GM12891 (cell line): ENCODE measurements at places on chromosomes 6 and 20.

DNA sequence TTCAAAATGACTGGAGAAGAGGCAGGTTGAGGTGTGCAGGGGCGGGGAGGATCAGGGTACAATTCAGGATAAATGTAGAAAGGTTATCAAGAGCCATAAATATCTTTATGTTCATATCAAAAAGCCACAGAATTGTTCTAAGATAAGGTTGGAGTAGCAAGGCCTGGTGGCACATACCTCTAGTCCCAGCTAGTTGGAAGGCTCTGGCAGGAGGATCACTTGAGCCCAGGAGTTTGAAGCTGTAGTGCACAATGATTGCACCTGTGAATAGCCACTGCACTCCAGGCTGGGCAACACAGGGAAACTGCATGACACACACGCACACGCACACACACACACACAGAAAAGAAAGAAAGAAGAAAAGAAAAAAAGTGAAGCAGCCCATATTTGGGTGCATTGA, 194.8 kb downstream of the GRIK2 start:
- DNase-seq, result no peak

DNA sequence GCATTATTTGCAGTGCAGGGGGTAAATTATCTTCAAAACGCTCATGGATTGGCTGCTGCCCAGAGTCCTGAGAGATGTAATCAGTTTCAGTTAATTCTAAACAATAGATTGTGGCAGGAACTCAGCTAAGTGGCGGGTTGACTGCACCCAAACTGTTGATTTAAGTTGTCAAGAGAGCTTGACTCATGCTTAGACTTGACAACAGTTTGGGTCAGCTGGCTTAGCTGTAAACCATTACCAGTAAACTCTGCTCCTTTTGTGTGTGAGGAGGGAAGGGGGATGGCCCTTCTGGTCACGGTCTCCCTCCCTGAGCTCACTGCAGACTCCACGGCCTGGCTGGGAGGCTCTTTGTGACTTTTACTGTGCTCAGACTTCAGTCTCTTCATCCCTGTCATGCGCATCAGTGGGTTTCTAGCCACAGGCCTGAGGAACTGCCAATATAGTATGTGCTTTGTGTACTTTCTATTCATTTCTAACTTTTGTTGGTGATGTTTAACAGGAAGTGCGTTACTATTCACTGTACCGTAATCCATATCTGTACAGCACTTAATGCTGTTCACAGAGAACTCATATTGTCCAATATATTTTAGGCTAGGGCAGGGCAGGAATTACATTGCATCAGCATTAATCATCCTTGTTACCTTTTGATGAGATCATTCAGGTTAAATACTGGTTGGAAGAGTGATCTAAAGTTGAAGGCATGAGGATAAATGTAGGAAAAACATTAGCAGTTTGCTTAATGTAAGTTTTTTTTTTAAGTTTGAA, 488.3 kb downstream of the CDKAL1 start:
- no peak for DNase-seq

DNA sequence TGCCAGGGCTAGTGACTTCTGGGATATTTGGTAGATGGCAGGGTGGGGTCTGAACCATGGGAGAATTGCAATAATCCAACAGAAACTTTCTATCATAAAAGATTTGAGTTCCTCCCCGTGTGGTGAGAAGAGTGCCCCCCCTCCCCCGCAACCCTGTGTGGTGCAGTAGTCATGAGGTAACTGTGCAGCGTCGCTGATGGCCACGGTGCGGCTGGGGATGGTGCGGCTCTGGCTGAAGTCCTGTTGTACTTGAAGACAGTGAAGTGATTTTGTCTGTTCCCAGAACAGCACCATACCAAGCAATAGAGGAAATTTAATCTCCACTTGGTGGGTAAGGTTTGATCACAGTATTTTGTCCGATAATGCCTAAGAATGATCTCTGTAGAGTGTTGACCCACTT, 654.8 kb upstream of the POU3F2 start:
- DNase-seq, result no peak

GRCh38 chr6:5006222-5006621, 2.4 kb upstream of the RPP40 start:
- DNase-seq, result no peak

DNA sequence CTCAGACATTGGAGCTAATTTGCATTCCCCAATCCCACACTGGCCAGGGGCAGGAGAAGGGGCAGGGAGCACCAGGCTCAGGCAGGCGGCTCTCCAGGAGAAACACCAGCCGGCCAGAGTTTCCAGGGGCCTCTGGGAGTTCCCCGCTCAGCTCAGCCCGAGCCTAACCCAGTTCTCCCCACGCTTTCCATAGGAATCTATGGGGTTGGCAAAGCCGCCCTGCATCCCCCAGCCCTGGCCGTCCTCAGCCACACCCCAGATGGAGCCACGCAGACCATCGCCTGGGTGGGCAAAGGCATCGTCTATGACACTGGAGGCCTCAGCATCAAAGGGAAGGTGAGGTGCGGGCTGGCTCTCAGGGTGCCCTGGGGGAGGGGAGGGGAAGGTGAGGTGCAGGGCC, 8.2 kb downstream of the NPEPL1 start:
- DNase-seq, result no peak

- DNase-seq, result peak; percentile 16
These were observed 7.6 kb upstream of the HIVEP2 start for GRCh38 chr6:142952614-142953013.

DNA sequence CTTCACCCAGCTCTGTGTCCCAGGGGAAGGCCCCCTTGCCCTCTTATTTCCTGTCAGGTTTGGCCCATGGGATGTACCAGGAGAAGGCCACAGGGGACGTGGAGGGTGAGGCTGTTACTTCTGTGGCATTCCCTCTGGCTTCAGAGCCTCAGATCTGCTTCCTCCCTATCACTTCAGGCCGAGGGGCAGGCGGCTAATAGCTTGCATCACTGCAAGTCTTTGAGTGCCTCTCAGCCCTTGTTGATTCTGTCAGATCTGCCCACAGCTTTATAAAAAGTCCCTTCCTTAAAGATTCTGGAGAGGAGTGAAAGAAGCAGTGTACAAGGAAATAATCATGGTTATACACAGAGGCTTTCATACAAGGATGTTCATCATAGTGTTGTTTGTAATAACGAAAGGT, 86.9 kb downstream of the LRFN2 start:
- DNase-seq, result no peak

GRCh38 chr6:168739381-168739780, 298.4 kb downstream of the SMOC2 start:
- no peak for DNase-seq

DNA sequence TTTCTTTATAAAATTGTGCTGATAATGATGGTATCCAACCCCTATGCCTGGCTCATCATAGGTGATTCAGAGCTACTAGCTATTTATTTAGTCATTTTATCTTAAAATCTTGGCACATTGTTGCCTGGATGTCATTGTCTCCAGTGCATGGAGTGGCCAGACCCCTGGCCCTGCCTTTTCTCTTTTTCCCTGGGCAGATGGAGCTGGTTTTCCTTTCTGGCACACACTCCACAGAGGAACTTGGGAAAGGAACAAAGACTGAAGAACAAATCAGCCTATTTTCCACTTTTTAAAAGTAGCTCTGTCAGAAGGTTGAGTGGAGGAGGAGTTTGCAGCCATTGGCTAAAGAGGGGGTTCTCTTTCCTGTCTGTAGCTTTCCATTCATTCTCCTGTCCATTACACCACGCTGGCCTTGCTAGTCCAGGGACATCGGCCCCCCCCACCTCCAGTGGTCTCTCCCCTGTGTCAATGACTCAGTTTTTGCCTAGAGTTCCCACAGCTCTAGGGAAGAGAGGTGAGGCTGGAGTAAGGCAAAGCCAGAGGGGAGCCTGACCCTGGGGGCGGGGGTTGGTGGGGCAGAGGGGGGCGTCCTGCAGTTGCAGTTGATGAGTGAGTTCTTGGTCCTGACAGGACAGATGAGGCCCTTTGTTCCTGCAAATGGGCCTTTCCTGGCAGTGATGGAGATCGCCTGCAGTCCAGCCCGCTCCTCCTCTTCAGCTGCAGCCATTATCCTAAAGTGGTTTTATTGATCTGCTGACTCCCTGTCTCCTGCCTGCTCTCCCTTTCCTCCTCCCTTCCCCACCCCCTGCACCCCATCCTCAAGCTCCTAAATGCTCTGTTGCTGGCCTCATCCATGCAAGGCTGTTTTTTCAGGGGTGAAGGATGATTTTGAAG, 774.5 kb downstream of the DHX35 start:
- no peak for DNase-seq

- no peak for DNase-seq
These were observed 10.9 kb downstream of the BANF2 start for GRCh38 chr20:17710379-17711266.

DNA sequence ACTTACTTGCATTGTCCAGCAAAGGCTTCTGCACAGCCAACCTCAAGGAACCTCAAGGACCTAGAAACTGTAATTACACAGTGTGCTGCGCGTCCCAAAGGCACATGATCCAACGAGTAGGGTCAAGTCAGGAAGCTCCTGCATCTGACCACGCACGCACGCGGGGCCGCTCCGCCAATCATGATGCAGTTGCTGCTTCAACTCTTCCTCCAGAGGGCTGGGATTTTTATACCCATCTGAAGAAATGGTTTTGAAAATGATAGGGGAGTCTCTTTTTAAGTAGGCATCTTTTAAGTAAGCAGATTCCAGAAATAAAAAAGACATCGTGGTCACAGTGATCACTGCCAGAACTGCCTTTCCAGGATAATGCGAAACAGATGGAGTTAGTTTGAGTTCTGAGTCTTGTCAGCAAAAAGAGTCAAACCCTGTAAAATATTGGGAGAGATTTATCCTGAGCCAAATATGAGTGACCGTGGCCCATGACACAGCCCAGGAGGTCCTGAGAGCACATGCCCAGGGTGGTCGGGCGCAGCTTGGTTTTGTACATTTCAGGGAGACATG, 34.0 kb downstream of the KIF25 start:
- no peak for DNase-seq

DNA sequence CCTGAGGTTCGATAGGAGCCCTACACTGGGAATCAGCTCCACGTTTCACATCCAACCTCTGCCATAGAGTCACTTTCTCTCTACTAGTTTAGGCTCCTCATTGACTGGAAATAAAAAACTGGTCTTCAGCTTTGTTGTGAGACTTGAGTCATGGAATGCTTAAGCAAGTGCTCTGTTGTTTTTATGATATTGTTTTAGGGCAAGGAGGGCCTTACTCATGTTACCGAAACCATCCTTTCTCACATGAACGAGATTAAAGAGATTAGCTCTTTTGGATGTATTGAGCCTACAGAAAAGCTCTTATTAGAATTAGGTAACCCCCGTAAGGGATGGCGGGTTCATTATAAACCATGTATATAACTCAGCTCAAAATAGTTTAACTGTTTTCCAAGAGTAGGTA, 6.9 kb upstream of the MOCS1 start:
- DNase-seq, result no peak

DNA sequence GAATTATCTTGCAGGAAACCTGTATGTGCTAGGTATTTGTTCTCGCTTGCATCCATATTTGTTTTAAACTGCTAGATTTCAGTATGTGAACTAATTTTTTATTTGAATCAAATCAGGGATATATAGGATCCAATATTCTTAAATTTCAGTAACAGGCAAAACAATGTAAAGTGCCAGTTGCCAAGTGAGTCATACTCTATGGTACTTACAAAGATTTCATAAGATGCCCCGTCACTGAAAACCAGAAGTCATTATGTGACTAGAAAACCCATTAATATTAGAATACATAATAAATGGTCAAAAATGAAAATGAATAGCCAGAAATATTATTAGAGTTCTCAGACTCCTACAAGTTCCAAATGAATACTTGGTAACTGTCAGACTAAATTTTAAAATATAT, 481.2 kb downstream of the TFAP2A start:
- no peak for DNase-seq

GRCh38 chr6:139751179-139751578, 376.7 kb upstream of the CITED2 start:
- no peak for DNase-seq
